Activated CD8-positive, alpha-beta memory T cell treated with anti-CD3 and anti-CD28 coated beads, Interleukin-2, amount 10 ng/mL, durations not matched to agents 7 days and 5 days (primary cell): ENCODE measurements at places on chromosomes 16 and 17. TPM values are rescaled to one million over a fixed set of nuclear protein-coding genes. Genes with fewer than 3 reads are reported as not detected.

Gene GPATCH8
- 51.6 TPM for total RNA-seq

Gene TP53
- 171 TPM for total RNA-seq

Gene MYH13
- not detected for total RNA-seq

Gene EXOC3L1
- total RNA-seq, result not detected

Gene MPP3
- not detected for total RNA-seq

Gene NPIPB13
- total RNA-seq, result 12.8 TPM

Gene G6PC1
- not detected for total RNA-seq

Gene TP53TG3F
- total RNA-seq, result not detected

Gene HP
- total RNA-seq, result not detected

DNA sequence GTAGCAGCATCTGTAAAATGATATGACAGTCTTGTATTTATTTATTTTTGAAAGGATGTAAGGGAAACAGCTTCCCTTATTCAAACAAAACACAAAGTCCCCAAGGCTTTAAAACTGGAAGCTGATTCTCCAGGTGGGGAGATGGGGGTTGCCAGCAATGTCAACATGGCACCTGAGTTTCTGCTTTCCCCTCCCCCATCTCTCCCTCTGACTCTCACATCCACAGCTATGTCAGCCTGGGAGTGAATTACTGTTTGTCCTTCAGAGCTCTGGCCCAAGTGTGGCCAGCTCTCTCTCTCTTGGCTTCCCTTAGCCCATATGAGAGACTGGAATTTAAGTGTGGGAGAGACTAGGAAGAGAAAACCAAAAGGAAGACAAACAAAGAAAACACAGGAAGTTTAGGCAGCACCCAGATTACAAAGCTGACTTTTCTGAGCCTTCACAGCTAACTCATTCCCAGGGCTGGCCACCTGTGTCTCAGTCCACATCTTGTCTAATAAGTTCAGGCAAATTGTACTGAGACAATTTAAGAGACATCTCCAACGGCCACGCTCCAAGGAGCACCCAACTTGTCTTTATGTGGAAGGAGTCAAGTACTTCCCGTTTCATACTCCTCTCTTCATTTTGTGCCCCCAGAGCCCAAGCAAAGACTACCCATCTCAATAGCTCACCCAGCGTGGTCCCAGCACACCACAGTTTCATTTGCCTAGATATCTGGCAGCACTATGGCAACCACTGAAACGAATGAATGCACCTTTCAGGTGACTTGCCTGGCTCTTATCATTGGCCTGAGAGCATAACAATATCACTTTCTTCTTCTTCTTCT, 69.2 kb downstream of the SOX9 start:
- DNase-seq, result no peak

DNA sequence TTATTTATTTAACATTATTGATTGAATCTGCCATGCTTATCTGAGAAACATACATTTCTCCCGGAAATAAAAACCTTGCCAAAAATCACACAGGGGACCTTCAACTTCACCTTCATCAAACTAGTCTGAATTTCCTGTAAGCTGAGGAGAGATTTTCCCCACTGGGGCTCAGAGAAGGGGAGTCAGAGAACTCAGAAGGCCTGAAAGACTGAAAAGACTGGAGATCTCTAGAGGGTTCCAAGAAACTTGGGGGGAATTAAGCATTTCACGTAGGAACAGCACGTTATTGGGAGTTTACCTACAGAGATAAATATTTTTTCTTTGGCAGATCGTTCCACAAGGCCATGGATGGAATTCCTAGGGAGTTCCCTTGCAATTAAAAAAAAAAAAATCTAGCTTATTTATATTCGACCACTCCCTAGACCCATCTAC, 528 bp upstream of the NOL11 start:
- no peak for DNase-seq

DNA sequence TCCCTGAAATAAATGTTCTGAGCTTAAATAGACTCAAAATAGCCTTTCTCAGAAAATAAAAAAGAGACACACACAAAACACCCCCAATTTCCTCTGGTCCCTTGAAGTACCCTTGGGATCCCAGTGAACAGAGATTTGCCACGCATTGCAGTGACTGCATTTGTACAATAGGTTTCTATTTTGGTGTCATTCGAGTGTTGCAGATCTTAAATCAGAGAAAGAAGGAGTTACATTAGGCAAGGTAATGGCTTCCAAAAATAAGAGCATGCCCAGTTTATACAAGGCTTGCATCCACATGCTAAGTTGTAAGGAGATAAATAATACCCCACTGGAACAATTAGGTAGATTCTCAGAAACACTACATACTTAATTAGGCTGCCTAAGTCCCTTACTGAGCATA, 2.2 kb downstream of the TOX3 start:
- DNase-seq, result no peak

GRCh38 chr17:6843241-6843880, 11.8 kb upstream of the TEKT1 start:
- DNase-seq, result no peak

- DNase-seq, result no peak
These were observed 14.7 kb upstream of the FAM83G start for GRCh38 chr17:19019041-19019941.

GRCh38 chr16:10611825-10612342, 31.5 kb upstream of the EMP2 start:
- DNase-seq, result no peak

GRCh38 chr16:964356-965035, 6.3 kb downstream of the LMF1 start:
- DNase-seq, result peak; percentile 89

DNA sequence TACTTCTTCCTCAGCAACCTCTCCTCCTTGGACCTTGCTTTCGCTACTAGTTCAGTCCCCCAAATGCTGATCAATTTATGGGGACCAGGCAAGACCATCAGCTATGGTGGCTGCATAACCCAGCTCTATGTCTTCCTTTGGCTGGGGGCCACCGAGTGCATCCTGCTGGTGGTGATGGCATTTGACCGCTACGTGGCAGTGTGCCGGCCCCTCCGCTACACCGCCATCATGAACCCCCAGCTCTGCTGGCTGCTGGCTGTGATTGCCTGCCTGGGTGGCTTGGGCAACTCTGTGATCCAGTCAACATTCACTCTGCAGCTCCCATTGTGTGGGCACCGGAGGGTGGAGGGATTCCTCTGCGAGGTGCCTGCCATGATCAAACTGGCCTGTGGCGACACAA, 429 bp downstream of the OR2C1 start:
- DNase-seq, result no peak

GRCh38 chr17:79965806-79966205, 69.9 kb downstream of the TBC1D16 start:
- no peak for DNase-seq

DNA sequence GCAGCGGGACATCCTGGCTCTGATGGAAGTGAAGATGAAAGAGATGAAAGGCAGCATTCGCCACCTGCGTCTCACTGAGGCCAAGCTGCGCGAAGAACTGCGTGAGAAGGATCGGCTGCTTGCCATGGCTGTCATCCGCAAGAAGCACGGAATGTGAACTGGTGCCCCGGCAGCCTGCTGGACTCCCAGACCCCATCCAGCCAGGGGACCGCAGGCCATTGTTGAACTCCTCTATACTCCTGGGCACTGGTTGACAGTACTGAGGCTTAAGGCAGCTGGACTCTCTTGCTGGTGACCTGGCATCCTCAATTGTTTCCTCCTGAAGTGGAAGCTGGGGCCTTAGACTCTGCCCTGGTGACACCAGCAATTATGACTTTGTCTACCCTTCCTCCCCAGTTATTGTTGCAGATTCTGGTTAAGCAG, 1.2 kb downstream of the THAP11 start:
- no peak for DNase-seq

GRCh38 chr16:56460101-56460500, 8.7 kb downstream of the OGFOD1 start:
- no peak for DNase-seq

- no peak for DNase-seq
These were observed 20.2 kb downstream of the TBCD start for GRCh38 chr17:82772026-82772425.

GRCh38 chr17:29533976-29534375, 32.9 kb downstream of the ABHD15 start:
- no peak for DNase-seq

- DNase-seq, result no peak
These were observed 154.1 kb upstream of the CDH5 start for GRCh38 chr16:66212428-66212827.

GRCh38 chr17:49968405-49969133, 421 bp upstream of the DLX4 start:
- DNase-seq, result peak; percentile 84

DNA sequence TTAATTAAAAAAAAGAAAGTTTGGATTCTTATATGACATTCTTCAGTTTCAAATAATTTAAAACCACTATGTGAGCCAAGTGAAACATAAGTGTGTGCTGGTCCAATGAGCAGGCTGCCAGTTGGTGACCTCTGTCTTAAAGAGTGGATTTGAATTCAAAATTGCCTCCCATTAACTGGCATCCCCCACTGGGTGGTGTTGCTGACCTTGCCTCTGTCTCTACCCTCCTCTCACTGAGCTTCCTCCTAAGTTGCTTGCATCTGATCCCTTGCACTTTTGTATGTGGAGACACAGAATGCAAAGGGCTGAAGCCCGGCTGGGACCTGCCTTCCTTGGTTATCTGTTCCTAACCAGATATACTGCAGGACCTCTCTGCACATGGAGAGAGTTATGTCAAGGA, 160.6 kb downstream of the CYLD start:
- DNase-seq, result no peak

DNA sequence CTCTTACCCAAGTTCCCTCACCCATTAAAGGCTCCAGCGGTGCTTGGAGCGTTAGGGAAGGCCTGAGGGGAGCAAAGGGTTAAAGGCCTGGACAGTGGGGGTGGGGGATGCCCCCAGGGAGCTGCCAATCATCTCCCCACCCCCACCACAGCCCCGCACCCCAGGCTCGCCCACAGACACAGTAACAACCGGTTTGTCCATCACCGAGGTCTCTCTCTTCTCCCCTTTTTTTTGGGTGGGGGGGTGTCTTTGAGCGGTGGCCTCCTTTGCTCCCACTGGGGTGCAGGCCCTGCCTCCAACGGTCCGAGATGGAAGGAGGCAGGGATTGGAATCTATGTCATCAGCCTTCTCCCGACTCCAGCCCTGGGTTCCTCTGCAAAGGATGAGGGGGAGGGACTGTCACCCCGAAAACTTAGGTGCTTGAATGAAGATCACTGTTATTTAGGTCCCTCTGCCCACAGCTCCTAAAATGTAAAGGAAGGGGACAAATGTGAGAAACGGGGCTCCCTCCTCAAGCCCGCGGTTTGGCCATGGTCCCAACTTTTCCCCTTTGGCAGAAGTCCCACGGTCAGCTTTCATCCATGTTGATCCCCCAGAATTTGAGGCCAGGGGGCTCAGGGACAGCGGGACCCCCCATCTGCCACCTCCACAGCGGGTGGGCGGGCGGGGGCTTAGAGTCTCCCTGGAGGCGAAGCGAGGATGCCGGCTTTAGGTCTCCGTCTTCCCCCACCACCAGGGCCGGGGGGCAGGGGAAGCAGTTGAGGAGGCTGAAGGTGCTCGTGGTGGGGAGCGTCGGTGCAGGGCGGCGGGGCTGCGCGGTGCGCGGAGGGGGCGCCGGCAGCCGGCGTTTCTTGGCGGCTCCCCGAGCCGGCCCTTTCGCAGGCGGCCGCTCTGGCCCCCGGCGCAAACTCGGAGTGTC, 1.7 kb downstream of the EPOP start:
- DNase-seq, result no peak

- peak; percentile 72 for DNase-seq
These were observed 15.7 kb upstream of the CCL1 start for GRCh38 chr17:34378664-34379101.

- peak; percentile 79 for DNase-seq
These were observed 707 bp downstream of the NUFIP2 start for GRCh38 chr17:29292992-29293889.
